ENCODE measurements at places on chromosomes 12 and 14. TPM values are rescaled to one million over a fixed set of nuclear protein-coding genes. Genes with fewer than 3 reads are reported as not detected.
A peak's percentile ranks its signal among the peaks of the same experiment; 100 is the strongest.

GRCh38 chr12:34288963-34289345 lies 266.7 kb downstream of the ALG10 start:
- no peak overlapping the region for H3K4me3 ChIP-seq
- no peaks in the 10 kb centered on the region for H3K27me3 ChIP-seq
- no peak overlapping the region for H3K27ac ChIP-seq

DNA sequence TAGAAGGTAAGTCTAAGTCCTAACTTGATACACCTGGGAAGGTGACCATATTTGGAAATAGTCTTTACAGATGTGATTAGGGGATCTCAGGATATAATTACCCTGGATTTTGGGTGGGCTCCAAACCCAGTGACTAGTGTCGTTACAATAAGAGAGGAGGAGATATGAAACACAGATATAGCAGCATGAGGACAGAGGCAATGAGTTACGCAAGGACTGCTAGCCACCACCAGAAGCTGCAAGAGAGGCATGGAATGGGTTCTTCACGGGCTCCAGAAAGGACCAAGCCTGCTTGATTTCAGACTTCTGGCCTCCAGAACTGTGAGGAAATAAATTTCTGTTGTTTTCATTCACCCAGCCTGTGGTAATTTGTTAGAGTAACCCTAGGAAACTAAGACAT lies 28.6 kb downstream of the FGFR1OP2 start:
- DNase-seq: no peak
- H3K27ac ChIP-seq: no peak overlapping the region
- H3K4me3 ChIP-seq: no peak overlapping the region
- H3K4me1 ChIP-seq: no peaks in the 10 kb centered on the region
- no peaks in the 10 kb centered on the region for H3K27me3 ChIP-seq

- H3K27ac ChIP-seq: no peak overlapping the region
- H3K27me3 ChIP-seq: no peaks in the 10 kb centered on the region
- H3K4me1 ChIP-seq: no peaks in the 10 kb centered on the region
- no peaks in the 10 kb centered on the region for H3K36me3 ChIP-seq
Measured at GRCh38 chr12:40832668-40833067, 140.4 kb downstream of the CNTN1 start.

The OR6C2 gene
- total RNA-seq: not detected

GRCh38 chr12:12717586-12718380 lies 615 bp downstream of the CDKN1B start:
- H3K36me3 ChIP-seq: peaks cover 11% of the 10 kb centered on the region
- peak overlapping the region; percentile 72 for H3K4me3 ChIP-seq
- H3K27ac ChIP-seq: peak overlapping the region; percentile 96
- no peak for DNase-seq

Measured in Panc1 (cell line).